ENCODE measurements at places on chromosomes 1 and 21. TPM values are rescaled to one million over a fixed set of nuclear protein-coding genes. Genes with fewer than 3 reads are reported as not detected.

DNA sequence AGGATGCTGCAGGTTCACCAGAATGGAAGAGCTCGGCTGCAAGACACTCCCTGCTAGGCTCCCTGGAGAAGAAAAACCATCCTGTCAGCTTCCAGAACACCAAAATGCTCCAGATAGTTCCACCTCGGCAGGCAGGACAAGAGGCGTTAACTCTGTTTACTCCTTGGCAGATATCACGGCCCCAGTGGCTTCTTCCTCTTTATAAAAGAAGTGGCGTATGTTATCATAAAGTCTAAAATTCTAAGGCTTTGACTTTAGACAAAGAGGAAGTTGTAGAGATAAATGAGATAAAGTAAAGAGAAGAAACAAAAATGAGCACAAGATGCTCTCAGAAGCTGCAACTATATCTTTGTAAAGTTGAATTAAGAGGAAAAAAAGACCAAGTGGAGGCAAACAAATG is 24.3 kb upstream of the MTF1 start:
- no peak for DNase-seq

The TOR1AIP1 gene
- 85.9 TPM for polyA plus RNA-seq

The PATJ gene
- 6.6 TPM for polyA plus RNA-seq

- no peak for DNase-seq
Observed at GRCh38 chr1:32255072-32256071, 4.3 kb downstream of the LCK start.

The MIS18A gene
- 7.0 TPM for polyA plus RNA-seq

Data from urinary bladder (tissue), 4 donors.